ENCODE measurements at places on chromosomes 7 and 10. TPM values are rescaled to one million over a fixed set of nuclear protein-coding genes. Genes with fewer than 3 reads are reported as not detected.

BZW2 gene
- total RNA-seq: 21.0 TPM

ERVW-1 gene
- not detected for total RNA-seq

TMEM236 gene
- 0.16 TPM for total RNA-seq

BLNK gene
- total RNA-seq: 1.5 TPM

ADGRA1 gene
- not detected for total RNA-seq

PGAM2 gene
- 1.0 TPM for total RNA-seq

SEMA3C gene
- 12.2 TPM for total RNA-seq

CD36 gene
- total RNA-seq: 6.0 TPM
